H4 (cell line): ENCODE measurements at places on chromosomes 11 and 22.

GRCh38 chr11:73177380-73177777, 35.3 kb upstream of the FCHSD2 start:
- no peak for DNase-seq

DNA sequence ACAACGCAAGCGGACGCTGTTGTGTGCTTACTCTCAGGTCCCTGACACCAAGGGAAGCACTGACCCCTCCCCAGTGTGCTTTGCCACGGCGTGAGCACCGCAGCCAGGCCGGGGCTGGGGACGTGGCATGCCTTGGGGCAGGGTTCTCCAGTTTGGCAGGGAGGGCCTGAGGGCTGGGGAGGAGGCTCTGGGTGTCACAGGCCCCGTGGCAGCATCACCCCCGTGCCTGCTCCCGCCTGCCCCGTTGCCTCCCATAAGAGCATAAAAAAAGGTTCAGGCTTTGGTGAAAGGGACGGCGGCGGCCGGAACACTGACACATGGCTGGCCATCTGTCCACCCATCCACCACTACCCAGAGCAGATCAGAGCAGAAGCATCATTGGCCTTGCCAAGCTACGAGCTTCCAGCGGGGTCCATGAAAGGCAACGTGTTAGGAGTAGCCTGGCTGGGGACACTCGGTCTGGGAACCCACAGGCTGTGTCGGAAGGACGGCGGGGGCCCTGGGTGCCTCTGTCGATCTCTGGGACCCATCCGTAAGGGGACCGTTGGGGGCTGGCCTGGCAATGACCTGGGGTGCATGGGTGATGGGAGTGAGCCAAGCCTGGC, 183.0 kb downstream of the IGLL1 start:
- no peak for DNase-seq

- peak; percentile 89 for DNase-seq
Measured at GRCh38 chr11:12075822-12076821, 34.3 kb upstream of the MICAL2 start.

- DNase-seq: no peak
Measured at GRCh38 chr11:91904792-91905785, 319.5 kb upstream of the FAT3 start.

DNA sequence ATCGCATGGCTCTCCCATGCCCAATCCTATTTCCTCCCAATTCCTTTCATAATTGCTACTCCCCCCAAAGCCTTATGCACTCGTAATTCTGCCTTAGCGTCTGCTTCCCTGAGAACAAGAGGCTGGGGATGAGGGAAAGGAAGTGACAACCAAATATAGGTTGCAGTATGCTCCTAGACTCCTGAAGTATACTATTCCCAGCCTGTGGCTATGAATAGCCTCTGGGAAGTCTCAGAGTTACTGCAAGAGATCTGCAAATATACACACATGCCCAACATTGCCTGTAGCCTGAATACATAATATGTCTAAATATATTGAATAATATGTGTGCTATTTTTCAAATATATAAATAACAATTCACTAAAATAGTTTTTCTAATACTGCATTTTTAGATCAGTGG, 96.1 kb upstream of the CD44 start:
- no peak for DNase-seq

- no peak for DNase-seq
Measured at GRCh38 chr11:420054-420910, 5.5 kb upstream of the SIGIRR start.
